Stimulated activated CD4-positive, alpha-beta T cell treated with anti-CD3 and anti-CD28 coated beads, Interleukin-4, amount 100 ng/mL, for 48 hours (primary cell): ENCODE measurements at places on chromosomes 4 and X.

- DNase-seq = no peak
These were observed 98.8 kb downstream of the CDS1 start for GRCh38 chr4:84681486-84682274.

- DNase-seq = no peak
These were observed 97.4 kb upstream of the PGRMC2 start for GRCh38 chr4:128384765-128385598.

DNA sequence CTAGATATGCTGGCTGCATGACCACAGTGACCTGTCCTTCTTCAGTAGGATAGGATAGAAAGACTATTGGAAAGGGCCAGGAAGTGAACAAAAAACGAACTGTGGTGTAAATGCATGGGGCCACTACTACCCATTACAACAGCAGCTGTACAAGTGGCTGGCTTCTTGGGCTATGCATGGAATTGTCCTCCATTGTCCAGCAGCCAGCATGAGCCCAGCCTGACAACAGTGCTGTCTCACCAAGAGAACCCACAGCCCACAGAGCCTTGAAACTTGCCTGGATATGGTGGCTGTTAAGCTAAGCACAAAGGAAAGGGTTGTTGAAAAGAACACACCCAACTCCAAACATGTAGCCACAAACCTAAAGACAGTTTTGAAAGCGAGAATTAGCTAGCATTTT lies 330.2 kb upstream of the F9 start:
- no peak for DNase-seq

DNA sequence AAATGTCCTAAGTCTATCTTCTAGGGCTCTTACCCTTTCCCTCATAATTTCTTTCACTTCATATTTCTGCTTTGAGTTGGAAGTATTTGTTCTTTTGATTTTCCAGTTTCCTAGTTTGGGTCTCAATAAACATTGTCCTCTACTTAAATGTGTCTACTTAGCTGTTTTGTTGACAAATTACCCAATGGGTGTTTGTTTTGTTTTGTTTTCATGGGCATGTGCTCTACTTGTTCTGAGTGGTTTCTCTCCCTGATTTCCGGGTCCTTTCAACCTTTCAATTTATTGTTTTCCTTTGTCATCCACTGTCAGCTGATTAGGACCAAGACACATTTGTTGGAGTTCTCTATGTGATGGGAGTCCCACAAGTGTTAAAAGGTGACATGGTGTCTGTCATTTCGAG lies 1181.4 kb downstream of the RPA4 start:
- no peak for DNase-seq

- no peak for DNase-seq
These were observed 62.7 kb upstream of the SCML1 start for GRCh38 chrX:17674601-17675000.

GRCh38 chrX:22481436-22481835 lies 208.7 kb downstream of the CBLL2 start:
- DNase-seq = no peak

- no peak for DNase-seq
These were observed 24.3 kb upstream of the PCDH10 start for GRCh38 chr4:133124746-133125145.

- DNase-seq = no peak
These were observed 170.2 kb downstream of the PPP3CA start for GRCh38 chr4:101177154-101177553.

GRCh38 chrX:32745323-32745722 lies 466.0 kb downstream of the DMD start:
- DNase-seq = no peak

GRCh38 chr4:41455206-41455605 lies 82.8 kb upstream of the LIMCH1 start:
- no peak for DNase-seq

- DNase-seq = no peak
These were observed 371.6 kb upstream of the EMCN start for GRCh38 chr4:100889401-100889800.

DNA sequence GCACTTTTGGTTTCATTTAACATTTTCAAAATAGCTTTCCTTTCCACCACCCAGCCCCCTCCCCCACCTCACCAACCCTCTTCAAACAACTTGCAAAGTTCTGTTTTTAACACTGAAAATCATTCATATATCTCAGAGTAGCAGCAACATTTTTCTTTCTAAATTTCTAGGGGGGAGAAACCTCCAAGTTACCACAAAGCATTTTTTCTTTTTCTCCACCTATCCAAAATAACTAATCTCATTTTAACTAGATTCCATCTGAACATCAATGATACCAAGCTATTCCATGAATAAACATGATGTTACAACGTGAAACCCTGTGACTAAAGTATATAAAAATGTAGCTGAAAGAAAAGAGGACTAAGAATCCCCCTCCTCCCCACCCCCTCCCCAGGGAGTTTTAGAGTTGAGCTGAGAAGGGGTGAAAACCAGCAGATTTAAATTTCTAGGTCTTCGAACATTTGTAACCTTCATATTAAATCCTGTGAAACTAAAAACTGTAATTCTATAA lies 5.2 kb downstream of the LDB2 start:
- DNase-seq = no peak
